ENCODE measurements at places on chromosomes 1 and 21.
A peak's percentile ranks its signal among the peaks of the same experiment; 100 is the strongest.

- no peak for DNase-seq
Observed at GRCh38 chr1:3251807-3252428, 182.9 kb downstream of the PRDM16 start.

- no peak for DNase-seq
Observed at GRCh38 chr21:27519361-27519760, 552.5 kb upstream of the ADAMTS5 start.

GRCh38 chr1:1599935-1600860 is at the start of gene FNDC10:
Gene FNDC10 (minus strand): TSS chr1:1600135. CDS start chr1:1600015, 120 bp downstream.
- no peak for DNase-seq

- DNase-seq: no peak
Observed at GRCh38 chr1:226661965-226662364, 77.1 kb downstream of the ITPKB start.

GRCh38 chr1:168585191-168585590 is 8.8 kb downstream of the XCL1 start:
- no peak for DNase-seq

- no peak for DNase-seq
Observed at GRCh38 chr1:86477256-86477655, 8.5 kb downstream of the CLCA1 start.

GRCh38 chr1:16888860-16889816 is 6.6 kb upstream of the RNU1-2 start:
- DNase-seq: peak; percentile 81

DNA sequence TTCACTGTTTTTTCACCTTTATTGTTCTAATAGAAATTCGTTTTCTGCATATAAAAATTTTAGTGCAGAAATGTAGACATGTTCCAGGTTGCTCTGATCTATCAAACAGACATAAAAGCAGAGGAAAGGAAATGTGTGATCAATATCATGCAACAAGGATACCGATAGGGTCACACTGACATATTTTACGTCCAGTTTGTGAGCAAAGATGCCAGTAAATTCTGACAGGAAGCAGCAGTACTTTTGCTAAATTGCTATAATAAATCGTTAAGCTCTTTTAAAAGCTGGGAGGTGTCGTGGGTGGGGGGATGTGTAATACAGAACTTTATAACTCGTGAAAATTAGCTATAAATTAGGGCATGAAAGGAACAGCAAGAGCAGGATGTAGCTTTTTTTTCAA is 955.2 kb downstream of the BRINP3 start:
- DNase-seq: no peak

DNA sequence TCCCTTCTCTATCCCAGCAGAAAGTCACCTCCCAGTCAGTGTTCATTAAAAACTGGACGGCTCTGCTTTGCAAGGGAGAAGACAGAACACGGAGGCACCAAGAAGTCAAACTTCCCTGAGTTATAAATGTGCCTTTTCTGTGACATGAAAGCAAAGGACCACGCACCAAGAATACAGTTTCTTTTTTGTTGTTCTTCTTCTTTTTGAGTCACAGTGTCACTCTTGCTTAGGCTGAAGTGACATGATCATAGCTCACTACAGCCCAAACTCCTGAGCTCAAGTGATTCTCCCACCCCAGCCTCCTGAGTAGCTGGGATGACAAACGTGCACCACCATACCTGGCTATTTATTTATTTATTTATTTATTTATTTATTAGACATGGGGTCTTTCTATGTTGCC is 22.7 kb downstream of the GLUL start:
- no peak for DNase-seq

- no peak for DNase-seq
Observed at GRCh38 chr1:212666116-212666775, 33.4 kb downstream of the BATF3 start.

GRCh38 chr1:187051618-187052232 is 223.0 kb downstream of the PLA2G4A start:
- DNase-seq: peak; percentile 12

- DNase-seq: peak; percentile 36
Observed at GRCh38 chr1:153288634-153289275, 24.0 kb downstream of the PGLYRP3 start.

GRCh38 chr21:42027822-42028765 is 17.9 kb upstream of the ZBTB21 start:
- DNase-seq: no peak

DNA sequence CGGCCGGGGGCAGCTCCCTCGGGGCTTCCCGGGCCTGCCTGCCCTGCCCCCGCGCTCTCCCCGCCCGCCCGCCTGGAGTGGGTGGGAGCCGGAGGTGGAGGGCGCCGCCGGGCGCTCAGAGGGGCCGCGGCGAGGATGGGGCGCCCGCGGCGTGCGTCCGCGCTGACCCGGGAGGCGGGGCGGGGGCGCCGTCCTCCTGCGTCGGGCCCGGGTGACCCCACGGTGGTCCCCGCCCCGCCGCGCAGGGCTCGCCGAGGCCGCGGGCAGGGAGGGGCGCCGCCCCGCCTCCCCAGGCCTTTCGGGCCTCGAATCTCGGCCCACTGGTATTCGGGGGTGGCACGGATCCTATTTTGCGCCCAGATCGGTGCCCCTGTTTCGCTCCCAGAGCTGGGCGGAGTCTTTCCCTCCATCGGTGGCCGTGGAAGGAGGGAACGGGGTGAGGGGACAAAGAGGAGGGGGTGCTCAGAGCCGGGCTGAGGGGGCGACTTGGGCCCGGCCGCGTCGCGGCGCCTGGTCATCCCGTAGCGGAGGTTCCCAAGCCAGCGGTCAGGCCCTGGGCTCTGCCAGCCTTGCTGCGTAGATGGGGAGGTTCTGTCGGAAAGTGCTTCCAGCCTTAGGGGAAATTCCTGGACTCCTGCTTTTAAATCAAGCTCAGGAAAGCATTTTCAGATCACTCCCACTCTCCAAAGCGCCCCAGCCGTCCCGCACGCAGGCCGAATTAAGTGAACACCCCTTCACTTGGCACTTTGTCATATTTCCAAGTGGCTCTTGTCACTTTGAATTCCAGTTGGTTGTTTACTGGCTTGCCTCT is 545 bp downstream of the PATJ start:
- no peak for DNase-seq

DNA sequence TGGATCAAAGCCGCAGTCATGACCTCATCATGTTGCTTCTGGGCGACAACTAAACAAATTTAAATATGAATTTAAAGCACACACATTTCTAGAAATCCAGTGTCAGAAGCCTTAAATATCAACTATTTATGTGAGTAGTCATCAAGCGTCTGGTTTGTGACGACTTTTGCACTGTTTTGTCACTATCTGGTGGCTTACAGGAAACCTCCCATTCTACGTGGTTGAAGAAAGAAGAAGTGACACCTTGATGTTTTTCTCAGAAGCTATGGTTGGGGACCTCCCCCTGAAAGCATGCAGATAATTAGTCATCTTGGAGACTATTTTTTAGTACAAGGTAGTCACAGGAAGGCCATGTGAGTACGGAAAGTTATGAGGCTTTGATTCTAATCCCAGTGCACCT is 58.5 kb downstream of the TENT5C start:
- DNase-seq: peak; percentile 76

DNA sequence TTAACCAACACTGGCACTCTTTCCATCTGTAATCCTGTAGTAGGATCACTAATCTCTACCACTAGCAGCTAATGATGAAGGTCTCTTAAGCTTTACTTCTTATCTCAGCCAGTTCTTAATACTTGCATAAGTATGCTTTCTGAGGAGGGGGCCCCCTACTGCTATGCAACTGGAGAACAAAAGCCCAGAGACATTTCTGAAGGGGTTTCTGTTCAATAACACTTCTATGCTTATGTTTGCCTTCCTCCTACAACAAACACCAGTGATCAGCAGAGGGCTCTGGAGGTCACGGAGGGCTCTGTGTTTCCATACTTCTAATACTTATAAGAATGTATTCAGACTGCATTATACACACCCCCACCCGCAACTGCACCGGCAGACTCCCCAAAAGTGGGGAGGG is 215.8 kb downstream of the BARHL2 start:
- DNase-seq: no peak

GRCh38 chr21:28971171-28971570 is 21.5 kb downstream of the LTN1 start:
- DNase-seq: no peak

- no peak for DNase-seq
Observed at GRCh38 chr1:228349701-228350171, 56.9 kb downstream of the TRIM11 start.

- no peak for DNase-seq
Observed at GRCh38 chr1:45332346-45332720, 5.6 kb downstream of the HPDL start.

DNA sequence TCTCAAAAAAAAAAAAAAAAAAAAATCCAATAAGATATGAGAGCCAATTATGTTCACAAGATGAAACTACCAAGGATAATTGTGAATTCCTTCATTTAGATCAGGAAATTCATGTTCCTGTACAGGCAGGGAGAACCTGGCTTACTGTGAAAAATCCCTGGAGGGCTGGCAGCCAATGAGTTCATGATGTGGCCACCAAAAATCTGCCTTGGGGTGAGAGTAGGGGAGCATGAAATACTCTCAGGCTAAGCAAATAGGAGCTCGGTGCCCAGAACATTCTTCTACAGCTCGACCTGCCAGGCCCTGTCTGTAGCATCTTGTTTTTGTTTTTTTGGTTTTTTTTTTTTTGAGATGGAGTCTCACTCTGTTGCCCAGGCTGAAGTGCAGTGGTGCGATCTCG is 50.1 kb downstream of the PIK3CD start:
- no peak for DNase-seq
